ENCODE measurements at places on chromosomes 3 and 15.
A peak's percentile ranks its signal among the peaks of the same experiment; 100 is the strongest.

GRCh38 chr3:63353383-63353782 is 75.3 kb downstream of the SYNPR start:
- no peak for DNase-seq

DNA sequence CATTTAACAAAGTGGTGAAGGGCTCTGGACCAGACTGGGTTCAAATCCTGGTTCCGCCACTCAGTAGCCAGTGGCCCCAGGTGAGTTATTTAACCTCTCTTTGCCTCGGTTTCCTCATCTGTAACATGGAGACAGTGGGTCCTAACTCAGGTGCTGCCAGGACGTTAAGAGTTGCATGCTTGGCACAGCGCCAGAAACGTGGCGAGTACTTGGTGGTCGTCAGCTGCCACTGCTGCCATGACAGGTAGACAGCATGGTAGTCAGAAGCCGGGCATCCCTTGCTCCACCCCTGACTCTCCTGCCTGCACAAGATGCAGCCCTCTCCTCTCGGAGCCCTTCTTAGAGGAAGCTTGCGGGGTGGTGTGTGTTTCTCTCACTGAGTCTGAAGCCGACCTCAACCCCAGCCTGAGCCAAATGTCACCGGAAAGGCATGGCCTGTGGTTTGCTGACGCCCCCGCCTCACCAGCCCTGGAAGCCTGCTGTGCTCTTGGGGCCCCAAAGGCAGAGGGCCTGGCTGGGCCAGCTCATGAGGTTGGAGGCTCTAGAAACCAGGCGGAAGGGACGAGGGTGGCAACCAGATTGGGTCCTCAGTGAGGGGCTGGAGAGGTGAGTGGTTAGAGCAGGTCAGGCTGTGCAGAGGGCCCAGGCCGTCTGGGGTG is 160.8 kb upstream of the TLE3 start:
- DNase-seq, result no peak

GRCh38 chr15:30923429-30923828 is 19.7 kb downstream of the FAN1 start:
- DNase-seq, result no peak

GRCh38 chr3:101077361-101078011 is 84.3 kb upstream of the ABI3BP start:
- DNase-seq, result no peak

DNA sequence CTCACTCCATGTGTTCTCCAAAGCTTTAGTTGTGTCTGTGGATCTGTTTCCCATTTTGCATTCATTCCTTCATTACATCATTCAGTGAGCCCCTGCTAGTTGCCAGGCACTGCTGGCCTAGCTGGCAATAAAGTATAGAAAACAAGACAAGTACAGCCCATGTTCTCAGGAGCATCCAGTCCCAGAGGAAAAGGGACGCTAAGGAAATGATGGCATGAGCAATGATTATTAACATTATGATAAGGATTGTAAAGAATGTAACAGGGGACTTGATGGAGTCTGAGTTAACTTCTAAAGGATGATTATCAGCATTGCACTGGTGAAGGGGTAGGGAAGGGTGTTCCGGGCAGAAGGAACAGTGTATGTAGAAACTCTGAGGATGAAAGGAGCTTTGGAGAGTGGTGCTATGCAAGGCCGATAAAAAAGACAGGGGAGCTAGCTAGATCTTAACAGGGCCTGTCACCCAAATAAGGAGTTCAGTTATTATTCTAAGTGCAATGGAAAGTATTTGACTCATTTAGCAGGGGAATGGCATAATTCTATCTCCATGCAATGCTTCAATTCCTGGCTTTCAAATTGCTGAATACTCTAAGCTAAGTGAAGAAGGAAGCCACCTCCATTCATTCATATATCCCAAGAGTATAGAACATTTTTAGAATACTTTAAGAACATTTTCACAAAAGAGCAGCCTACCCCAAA is 258.2 kb upstream of the STT3B start:
- no peak for DNase-seq

DNA sequence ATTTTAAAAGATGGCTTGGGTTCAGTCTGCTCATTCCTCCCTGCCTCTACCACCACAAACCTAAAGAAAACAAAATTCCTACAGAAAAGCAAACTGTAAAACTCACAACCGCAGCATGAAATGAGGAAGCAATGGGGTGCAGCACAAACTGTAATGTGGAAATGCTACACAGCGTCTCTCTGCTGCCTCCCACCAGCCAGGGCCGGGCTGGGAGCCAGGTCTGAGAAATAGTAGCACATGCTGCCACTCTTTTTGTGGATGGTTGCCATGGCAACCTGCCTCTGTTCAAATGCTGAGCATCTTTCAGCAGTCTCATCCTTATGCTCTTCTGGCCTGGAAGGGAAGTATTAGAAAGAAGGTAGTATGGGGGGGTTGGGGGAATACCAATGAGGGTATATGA is 55.4 kb downstream of the EOMES start:
- DNase-seq, result peak; percentile 35

- DNase-seq, result no peak
Measured at GRCh38 chr15:67715170-67715569, 110.1 kb upstream of the SKOR1 start.

DNA sequence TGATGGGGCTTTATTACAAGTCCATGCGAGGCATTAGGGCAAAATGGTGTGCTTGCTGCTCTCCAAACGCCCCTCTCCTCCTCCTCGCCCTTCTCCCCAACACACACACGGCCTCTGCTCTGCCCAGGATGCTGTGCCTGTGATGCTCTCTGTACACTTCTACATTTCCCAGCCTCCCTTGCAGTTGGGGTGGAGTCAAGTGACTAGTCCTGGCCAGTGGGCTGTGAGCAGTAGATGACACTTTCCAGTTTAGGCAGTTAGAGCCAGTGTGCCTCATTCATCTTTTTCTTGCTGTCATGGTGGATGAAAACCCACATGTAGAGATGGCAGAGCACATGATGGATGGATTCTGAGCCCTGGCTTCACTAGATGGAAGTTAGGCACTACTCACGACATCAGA is 5.4 kb downstream of the TRH start:
- DNase-seq, result no peak

GRCh38 chr15:33154351-33155166 is 40.0 kb downstream of the FMN1 start:
- peak; percentile 53 for DNase-seq

DNA sequence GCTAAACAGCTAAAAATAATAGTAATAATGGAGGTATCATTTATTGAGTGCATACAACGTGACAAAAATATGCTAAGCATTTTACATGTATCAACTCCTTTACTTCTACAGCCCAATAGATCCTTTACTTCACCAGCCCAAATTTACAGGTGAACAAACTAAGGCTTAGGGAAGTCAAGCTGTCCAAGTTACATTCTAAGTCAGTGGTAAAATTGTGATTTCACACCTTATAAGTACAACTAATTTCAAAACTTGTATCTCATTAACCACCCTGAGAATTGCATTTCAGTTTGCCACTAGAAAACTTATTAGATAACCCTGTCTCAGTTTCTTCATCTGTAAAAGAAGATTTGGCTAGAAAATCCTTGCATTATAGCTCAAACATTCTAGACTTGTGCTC is 10.7 kb downstream of the SLC33A1 start:
- no peak for DNase-seq

DNA sequence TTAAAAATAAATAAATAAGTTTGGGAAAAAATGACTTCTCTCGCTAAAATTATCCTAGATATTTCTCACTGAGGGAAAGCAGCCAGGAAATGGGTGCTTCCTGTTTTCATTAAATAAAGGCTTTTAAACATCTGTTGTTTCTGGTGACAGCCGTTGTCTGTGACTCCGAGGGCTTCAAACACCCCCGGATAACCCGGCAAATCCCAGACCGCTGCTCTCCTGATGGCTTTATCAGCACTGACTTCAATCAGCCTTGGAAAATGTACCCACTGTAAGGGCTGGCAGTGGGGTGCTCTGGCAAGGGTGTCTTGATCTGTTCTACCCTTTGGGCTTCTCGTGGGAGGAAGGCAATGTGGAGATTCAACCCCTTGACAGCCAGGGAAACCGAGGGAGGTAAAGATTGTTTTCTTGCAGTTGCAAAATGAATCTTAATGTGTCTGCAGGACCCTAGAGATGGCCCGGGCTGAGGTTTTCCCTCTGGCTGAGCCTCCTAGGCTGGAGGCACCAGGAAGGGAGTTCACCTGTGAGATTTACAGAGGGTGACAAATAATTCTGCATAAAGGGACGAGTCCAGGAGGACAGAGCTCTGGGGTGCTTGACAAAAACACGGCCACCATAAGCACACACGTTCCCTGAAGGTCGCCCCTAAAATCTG is 33.6 kb upstream of the SEC13 start:
- DNase-seq, result no peak

GRCh38 chr3:177050501-177051237 is 146.6 kb downstream of the TBL1XR1 start:
- DNase-seq, result no peak

DNA sequence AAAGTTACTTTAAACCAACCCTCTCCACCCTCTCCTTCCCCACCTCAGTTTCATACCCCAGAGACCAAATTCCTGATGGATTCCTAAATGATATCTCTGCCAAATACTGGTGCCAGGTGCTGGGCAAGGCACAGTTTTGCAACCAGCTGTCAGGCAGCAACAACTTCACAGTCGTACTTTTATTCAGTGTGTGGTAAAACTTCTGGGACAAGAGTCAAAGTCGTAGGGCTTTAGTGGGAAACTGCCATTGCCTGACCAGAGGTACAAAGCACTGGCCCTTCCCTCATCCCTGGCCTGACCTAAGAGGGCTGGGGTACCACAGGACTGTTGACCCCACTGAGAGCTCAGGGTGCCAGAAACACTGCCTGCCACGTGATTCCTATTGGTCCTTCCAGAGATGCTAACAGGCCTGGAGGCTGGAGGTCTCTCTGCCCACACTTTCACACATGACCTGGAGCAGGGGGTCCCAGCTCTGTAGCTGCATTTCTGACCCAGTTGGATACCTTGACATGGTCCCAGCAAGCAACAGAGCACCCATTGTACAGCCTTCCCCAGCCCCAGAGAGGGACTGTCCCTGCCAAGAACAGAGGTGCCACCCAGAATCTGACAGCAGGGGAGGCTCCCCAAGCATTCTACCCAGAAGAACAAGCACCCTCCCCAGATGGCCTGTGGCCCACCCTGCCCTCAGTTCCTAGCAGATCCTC is 59.9 kb downstream of the LIPC start:
- DNase-seq, result no peak

GRCh38 chr3:78322780-78323179 is 1282.9 kb downstream of the ROBO2 start:
- no peak for DNase-seq

DNA sequence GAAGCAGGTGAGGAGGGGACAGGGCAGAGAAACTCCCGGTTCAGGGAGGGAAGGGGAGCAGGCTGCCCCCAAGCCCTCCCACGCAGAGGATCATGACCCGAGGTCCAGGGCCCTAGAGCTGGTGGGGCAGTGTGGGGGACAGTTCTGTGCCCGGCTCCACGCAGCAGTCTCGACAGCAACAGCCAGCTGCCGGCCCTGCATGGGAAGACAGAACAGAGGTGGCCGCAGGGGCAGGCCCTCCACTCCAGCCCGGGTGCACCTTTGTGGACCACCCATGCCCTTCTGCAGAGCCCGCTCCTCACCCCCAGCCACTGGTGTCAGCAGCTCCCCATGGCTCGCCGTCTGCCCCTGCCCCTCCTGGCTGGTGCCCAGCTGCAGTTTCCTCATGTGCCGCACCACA is 7.7 kb downstream of the OGG1 start:
- no peak for DNase-seq

- no peak for DNase-seq
Measured at GRCh38 chr3:113495035-113495434, 19.9 kb downstream of the SPICE1 start.

DNA sequence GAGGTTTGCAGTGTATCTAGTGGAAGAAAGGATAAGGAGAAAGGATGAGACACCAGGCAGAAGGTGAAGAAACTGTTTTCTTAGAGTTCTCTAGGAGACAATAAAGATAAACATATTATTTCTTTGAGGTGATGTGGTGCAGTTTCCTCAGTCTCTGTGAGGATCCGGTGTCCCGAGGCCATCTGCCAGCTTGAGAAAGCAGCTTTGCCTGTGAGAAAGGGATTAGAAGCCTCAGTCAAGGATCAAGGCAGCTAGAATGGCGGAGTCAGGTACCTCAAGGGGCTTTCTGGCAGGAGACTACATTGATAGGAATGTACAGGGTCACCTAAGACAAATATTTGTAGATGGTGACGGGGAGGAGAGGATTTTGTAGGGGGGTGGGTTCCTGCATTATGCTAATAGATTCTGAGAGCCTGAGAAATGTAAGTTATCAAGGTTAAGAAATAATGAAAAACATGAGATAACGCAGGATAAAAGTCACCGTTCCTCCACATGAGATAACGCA is 103.9 kb upstream of the MB21D2 start:
- DNase-seq, result no peak

DNA sequence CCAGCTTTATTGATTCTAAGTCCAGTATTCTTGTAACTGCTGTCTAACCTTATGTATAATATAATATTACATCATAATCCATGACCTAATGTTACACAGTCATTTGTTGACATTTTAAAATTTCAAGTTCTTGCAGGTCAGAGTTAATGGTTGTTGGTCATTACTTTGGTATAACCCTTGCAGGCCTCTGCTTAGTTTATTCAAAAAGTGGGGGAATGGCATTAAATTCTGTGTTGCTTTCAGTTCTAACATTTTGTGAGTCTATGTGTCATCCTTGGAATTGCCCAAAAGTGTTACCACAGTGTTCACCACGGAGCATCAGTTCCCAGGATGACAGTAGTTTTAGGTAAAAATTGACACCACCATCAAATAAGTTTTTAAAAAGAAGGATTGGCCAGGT is 174.8 kb upstream of the BCL6 start:
- no peak for DNase-seq

GRCh38 chr3:123089611-123090331 is 22.9 kb downstream of the PDIA5 start:
- no peak for DNase-seq

GRCh38 chr3:168002786-168003368 is 92.8 kb downstream of the GOLIM4 start:
- DNase-seq, result no peak

GRCh38 chr15:71435552-71435951 is 320.3 kb downstream of the THSD4 start:
- no peak for DNase-seq

- peak; percentile 43 for DNase-seq
Measured at GRCh38 chr15:79970624-79971434, at the start of gene BCL2A1. TSS of gene BCL2A1 (minus strand) at chr15:79971196. CDS start at chr15:79971119, 77 bp downstream.

- DNase-seq, result no peak
Measured at GRCh38 chr3:10983219-10983916, 9.2 kb upstream of the SLC6A1 start.

GRCh38 chr3:14510838-14511622 is 29.1 kb downstream of the GRIP2 start:
- DNase-seq, result no peak
